ENCODE measurements at places on chromosomes 11 and 22.

DNA sequence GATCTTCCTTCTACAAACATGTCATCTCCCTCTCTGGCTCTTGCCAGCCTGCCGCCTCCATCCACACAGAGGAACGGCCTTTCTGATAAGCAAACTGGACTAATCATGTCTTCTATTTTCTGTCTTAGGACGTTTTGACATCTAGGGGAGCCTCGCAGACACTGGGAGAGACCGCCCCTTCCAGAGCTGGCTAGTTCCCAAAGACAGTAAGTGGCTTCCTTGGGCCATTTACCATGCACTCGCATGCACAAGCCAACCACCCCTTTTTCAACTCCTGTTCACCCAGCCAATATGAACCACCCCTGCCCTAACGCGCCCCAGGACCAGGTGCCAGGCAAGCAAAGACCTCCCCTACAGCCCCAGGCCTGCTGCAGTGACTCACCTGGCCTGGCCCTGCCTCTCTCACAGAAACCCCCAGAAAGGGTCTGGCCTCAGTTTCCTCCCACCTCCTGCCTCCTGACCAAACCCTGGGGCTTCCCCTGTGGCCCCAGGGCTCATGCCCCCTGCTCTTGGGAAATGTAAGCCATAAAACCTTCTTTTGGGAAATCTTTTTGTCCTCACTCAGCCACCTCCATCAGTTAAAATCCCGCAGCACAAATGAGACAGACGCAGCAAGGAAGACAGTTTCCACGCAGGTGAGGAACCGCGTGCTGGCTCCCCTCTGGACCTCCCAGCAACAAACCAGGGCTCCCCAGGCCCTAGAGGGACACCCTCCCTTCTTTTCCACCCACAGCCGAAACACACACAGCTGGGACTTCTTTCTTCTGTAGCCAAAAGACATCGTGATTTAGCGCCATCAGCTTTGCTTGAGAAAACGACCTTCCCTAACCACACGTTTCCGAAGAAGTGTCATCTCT is 38.5 kb downstream of the SHANK2 start:
- no peak for DNase-seq

DNA sequence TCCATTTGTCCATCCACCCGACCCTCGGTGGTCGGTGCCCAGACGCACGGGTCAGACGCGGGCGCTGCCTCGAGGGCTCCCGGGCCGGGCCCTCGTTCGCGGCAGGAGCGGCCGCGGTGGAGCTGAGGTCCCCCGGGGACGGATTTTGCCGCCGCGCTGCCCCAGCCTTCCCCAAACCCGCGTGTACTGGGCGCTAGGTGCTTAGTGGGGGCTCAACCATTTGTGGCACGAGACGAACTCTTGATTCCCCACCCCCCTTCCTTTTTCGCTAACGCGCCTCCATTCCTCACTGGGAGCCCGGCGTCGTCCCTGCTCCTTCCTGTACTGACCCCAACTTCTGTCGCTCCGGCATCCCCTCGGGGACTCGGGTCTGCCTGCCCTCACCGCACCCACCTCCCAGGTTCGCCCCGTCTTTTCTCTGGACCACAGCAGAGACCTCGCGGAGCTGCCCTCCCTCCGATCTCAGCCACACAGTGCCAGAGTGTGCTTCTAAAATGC is 789 bp upstream of the CBX7 start:
- no peak for DNase-seq

DNA sequence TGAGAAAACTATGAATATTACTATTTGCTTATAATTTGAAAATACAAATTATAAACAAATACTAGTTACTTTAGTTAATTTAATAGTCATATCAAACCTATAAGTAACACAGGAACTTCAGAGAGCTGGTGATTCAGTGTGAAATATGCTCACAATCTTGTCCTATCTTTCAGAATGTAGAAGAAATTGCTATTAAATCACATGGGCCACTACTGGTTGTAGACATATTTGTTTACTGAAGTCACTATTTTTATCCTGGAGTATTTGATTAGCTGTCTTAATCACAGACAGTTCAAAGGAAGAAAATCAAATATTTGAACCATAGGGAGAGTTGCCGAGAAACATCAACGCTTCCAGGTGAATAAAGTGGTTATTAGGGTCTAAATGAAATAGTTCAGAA is 187.6 kb upstream of the ANO3 start:
- DNase-seq, result no peak

GRCh38 chr11:130088919-130089673 is 19.4 kb downstream of the APLP2 start:
- DNase-seq, result no peak

DNA sequence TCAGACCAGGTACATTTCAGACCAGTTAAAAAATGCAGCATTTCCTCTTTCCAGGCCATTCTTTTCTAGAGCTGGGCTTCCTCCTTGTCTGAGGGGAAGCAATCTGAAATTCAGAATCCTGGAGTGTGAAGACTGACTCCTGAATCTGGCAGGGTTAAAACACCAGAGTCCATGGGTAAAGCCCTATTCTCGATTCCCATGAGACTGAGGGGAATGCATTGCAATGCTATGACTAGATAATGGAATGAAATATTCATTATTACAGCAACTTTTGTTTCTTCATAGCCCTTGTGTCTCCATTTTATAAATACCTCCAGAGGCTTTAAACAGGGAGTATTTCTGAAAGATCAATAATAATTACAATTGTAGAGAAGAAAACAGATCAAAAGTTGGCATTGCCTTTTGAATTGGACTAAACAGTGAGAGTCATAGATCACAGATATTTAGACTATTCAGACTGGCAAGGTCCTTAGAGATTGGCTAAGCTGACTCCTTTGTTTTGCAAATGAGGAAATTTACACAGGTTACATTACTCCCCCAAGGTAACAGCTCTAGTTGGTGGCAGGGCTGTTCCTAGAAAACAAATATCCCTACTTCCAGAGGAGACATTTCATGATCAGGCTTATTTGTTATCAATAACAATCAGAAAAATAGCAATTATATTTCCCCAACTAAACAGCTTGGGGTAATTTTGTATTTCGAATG is 632.6 kb upstream of the KIRREL3 start:
- DNase-seq, result no peak

DNA sequence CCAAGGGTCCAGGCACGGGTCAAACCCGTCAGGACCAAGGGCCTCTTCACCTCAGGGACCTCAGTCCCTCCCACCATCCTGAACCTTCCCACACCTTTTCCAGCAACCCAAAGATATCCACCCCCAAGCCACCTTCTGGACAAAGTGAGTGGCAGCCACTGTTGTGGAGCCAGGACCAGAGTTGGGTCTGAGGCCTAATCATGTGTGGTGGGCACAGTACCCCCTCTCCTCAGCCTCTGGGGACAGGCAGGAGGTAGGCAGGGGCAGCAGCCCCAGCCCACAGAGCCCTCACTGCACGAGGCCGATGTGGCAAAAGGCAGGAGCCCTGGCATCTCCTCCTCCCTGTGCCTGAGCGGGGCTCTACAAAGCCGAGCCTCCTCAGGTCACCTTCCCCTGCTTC is 2.5 kb downstream of the KCNJ11 start:
- no peak for DNase-seq

GRCh38 chr11:111179184-111179910 is 66.2 kb upstream of the POU2AF2 start:
- DNase-seq, result no peak

DNA sequence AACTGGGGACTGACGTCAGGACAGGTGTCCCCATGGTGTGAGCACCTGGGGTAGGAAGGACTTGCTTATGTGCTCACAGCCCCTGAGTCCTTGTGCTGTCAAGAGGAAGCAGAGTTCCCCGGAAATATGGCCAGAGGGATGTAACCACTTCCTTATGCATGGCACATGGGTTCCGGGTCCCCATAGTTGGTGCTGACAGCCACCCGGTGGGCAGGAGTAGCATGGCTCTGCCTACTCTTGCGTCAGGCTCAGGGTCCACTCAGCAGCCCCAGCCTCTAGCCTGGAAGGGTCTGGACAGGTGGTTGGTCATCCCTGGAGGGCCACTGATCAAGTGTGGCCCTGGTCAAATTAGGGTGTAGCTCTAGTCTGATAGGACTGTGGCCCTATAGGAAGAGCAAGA is 42.8 kb upstream of the CCND1 start:
- no peak for DNase-seq

DNA sequence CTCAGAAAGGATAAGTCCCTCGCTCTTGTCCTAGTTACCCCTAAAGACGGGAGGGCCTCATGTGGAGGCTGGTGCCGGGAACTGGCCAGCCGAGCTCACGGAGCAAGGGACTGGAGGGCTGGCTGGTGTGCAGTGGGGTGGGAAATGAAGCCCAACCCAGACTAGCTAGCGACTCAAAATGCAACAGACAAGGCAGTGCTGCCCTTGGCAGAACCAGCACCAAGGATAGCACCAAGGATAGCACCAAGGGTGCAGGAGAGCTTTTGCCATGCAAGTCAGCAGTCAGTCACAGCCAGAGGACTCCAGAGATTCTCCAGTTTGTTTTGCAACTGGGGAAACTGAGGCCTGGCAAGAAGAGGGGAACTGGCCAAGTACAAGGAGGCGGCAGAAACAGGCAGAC is 6.5 kb upstream of the BATF2 start:
- no peak for DNase-seq

DNA sequence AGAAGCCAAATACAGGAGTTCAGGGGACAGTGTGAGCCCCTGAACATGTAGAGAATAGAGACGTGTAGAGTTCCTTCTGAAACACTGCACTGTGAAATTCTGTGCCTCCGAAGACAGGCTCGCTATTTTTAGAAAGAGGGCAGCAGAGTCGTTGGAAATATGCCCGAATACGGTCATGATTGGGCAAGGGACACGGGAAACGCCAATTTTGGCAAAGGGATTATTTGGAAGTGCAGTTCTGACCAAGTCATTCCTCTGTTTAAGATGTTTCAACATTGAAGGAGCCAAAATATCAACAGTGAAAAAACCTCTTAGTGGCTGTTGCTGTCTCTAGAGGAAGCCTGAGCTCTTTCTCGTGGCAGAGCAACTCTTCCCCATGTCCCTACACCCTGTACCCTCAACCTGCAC is 9.5 kb upstream of the CBX6 start:
- DNase-seq, result no peak

- DNase-seq, result no peak
Observed at GRCh38 chr11:45755281-45755859, 49.6 kb upstream of the SLC35C1 start.

- no peak for DNase-seq
Observed at GRCh38 chr11:131172011-131172410, 198.4 kb upstream of the NTM start.

- DNase-seq, result no peak
Observed at GRCh38 chr11:113603277-113604059, 102.6 kb downstream of the TMPRSS5 start.

- DNase-seq, result no peak
Observed at GRCh38 chr11:84471501-84471900, 1155.6 kb downstream of the DLG2 start.

DNA sequence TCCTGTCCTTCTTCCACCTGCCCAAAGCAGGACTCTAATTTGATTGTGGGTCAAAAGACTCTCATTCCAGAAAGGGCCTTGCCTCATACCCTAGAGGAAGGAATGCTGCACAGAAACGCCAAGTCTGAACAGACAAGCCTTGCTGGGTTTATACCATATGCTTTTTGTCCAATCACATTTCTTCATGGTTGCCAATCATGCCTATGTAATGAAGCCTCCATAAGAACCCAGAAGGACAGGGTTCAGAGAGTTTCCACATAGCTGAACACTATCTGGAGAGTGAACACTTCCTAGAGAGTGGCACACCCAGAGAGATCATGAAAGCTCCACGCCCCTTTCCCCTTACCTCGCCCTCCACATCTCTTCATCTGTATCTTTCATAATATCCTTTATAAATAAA is 4.8 kb upstream of the SAA2 start:
- no peak for DNase-seq

GRCh38 chr11:65947133-65947532 is 1.9 kb downstream of the TSGA10IP start:
- DNase-seq, result no peak

GRCh38 chr11:32172848-32173834 is 82.3 kb downstream of the RCN1 start:
- peak; percentile 24 for DNase-seq

GRCh38 chr11:93287434-93287833 is 43.1 kb upstream of the DEUP1 start:
- DNase-seq, result no peak

- no peak for DNase-seq
Observed at GRCh38 chr11:16831316-16832192, 93.1 kb downstream of the C11orf58 start.

- DNase-seq, result peak; percentile 27
Observed at GRCh38 chr11:75873417-75874221, 58.6 kb downstream of the UVRAG start.

- peak; percentile 47 for DNase-seq
Observed at GRCh38 chr22:47918276-47918921, 1155.9 kb downstream of the TBC1D22A start.

DNA sequence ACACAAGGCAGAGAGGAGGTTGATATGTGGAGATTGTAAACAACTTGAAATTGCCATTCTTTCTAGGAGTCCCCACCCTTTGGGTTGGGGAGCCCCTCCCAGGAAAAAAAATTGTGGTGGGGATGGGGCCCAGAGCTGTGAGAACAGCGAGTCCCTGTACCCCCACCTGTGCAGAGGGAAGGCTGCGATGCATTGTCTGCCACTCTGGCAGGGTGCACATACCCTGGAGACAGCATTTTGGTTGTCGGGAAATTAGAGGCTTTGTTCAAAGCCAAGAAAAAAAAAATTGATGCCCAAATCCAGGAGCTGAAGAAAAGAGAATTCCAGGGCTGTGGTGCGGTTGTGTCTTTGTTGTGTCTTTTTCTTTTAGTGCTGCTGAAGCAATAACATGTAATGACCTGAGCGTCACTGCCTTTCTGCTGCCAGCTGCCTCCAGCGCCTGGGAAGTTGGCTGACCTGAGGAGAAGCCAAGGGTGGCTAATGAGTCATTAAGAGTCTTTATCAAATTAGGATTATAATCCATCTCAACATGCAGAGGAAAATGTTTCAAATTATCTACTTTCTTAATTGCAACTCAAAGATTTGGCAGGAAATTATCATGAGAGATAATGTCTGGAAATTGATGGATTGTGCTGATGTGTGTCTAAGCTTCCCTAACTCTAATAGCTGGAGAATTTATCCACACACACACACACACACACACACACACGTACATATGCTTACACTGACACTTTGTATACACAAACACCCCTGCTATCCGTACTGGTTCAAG is 8.0 kb upstream of the PKNOX2 start:
- DNase-seq, result no peak

DNA sequence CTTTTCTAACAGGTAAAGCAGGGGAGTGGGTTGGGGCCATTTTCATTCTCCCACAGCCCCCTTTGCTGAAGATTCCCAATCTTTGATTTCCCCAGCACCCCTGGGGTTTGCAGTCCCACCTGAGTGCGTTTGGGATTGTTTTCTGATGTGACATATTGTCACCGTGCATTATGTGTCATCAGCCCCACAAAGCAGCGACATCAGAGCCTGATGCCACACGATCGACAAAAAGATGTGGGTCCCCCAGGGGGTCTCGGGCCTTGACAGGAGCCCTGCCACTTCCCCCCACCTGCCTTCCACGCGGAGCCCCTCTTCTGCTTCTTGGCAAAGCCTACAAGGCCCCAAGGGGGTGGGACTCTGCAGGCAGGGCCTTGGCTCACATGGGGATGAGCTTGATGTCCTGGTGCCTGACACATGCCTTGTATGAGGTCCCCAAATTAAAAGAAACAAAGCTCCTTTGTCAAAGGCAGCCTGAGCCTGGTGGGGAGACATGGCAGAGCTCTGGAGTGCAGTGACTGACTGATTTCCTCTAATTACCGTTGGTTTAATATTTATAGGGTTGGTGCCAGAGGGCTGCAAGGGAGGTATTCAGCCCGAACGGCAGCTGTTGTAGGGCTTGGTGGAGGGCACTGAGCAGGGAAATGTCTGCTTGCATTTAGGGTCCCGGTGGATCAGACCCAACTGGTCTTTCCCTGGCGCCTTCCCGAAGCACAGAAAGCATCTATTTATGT is 149.2 kb downstream of the MIAT start:
- no peak for DNase-seq

GRCh38 chr11:68959465-68960293 is 21.1 kb downstream of the MRGPRD start:
- DNase-seq, result no peak

Measured in activated CD4-positive, alpha-beta T cell treated with anti-CD3 and anti-CD28 coated beads, Interleukin-2, Interleukin-4, amounts not matched to agents 100 ng/mL and 50 ng/mL, durations not matched to agents 16 hours and 8 hours (primary cell).